ENCODE measurements at places on chromosomes 11 and 22.

DNA sequence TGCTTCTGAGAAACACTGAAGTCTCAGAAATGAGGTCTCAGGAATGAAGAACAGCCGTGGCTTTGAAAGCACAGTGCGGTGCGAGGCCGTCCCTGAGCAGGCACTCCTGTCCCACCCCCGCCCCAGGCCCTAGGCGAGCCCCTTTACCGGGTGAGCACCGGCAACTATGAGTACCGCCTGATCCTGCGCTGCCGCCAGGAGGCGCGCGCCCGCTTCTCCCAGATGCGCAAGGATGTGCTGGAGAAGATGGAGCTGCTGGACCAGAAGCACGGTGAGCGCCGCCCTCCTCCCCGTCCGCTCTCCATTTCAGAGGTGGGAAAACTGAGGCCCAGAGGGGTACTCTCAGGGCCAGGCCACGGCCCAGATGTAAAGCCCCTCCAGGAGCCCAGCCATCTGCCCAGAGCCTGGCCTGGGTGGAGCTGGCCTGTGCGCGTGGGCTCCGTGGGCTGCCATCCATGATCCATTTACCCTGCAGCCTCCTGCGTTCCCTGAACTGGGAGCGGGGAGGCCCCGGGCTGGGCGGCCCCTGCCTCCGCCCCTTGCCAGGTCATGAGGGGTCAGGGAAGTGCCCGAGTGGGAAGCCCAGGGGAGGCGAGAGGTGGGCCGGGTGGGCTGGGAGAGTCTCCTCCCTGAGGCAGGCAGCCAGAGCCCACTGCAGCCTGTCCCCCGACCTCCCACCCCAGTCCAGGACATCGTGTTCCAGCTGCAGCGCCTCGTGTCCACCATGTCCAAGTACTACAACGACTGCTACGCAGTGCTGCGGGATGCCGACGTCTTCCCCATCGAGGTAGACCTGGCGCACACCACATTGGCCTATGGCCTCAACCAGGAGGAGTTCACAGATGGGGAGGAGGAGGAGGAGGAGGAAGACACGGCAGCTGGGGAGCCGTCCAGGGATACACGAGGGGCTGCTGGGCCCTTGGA lies 9.5 kb downstream of the SLC16A8 start:
- DNase-seq: peak; percentile 28

GRCh38 chr11:12421386-12421785 lies 44.0 kb downstream of the PARVA start:
- no peak for DNase-seq

DNA sequence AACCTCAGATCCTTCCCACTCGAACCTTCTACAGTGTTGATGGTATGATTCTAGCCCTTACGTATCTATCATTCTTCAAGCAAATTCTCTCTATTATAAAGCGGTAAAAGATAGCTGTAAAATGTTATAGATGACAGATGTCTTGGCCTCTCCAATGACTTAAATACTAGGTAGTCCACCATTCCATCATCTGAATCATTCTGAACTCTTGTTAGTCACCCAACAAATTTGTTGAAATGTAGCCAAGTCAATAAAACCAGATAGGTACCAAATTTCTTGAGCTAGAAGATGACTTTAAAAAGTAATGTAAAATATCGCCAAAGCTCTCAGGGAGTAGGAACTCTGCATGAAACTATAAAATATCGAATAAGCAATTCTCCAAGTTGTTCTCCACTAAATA lies 32.6 kb upstream of the PICALM start:
- peak; percentile 43 for DNase-seq

DNA sequence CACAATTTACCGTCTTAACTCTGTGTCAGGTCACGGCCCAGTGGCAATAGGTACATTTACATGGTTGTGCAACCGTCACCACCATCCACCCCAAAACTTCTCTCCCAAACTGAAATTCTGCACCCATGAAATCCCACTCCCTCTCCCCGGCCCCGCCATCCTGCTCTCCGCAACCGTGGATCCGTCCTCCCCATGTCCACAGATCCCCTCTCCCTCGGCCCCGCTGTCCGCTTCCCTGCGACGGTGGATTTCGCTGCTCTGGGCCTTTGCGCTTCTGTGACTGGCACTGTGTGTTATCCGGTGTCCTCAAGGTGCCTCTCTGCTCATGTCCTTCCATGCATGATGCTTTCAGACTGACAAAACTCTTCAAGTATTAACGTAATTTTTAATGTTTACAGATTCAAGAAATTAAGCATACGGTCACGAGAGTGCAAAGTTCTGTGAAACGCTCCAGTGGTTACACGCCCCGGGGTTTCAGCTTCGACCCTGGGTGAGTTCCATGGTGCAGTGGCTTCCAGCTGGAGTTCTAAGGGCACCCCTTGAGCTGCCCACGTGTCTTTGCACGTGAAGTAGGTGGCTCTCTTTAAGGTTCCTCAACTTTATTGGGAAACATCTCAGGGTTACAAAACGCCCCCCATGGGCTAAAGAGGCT lies 76.4 kb downstream of the KCNQ1 start:
- DNase-seq: no peak

GRCh38 chr22:49699928-49700498 lies 127.7 kb downstream of the BRD1 start:
- DNase-seq: no peak

DNA sequence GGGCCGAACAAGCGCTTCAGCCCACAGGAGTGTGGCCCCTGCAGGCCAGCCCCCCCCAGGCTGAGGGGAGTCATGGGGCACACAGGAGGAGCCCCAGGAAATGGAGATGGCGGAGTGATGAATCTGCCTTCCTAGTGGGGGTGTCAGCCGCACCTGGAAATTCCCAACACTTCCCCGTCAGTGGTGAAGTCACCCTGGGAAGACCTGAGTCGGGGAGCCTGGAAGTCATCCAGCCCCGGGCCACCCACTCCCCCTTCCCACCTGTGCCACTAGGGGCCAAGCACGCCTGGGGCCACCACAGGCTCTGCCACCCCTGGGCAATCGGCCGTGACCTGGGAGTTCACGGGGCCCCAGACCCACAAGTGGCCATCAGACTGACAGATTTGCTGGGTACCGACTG lies 12.6 kb downstream of the WNT7B start:
- DNase-seq: no peak

GRCh38 chr11:18261721-18262120 lies 4.3 kb upstream of the SAA1 start:
- DNase-seq: no peak

- DNase-seq: no peak
These were observed 1.4 kb downstream of the NECTIN1 start for GRCh38 chr11:119727523-119728151.

- DNase-seq: no peak
These were observed 355.2 kb downstream of the RAB38 start for GRCh38 chr11:87820011-87820410.

- DNase-seq: no peak
These were observed 45.1 kb downstream of the PHF21B start for GRCh38 chr22:44964722-44965078.

- no peak for DNase-seq
These were observed 55.2 kb downstream of the RELT start for GRCh38 chr11:73431396-73431795.

DNA sequence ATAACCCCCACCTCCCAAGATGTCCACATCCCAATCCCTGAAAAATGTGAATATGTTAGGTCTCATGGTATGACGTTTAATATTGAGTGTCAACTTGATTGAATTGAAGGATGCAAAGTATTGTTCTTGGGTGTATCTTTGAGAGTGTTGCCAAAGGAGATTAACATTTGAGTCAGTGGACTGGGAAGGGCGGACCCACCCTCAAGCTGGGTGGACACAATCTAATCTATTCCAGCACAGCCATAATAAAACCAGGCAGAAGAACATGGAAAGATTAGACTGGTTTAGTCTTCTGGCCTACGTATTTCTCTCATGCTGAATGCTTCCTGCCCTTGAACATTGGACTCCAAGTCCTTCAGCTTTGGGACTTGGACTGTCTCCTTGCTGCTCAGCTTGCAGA lies 315.5 kb downstream of the GUCY1A2 start:
- DNase-seq: no peak

DNA sequence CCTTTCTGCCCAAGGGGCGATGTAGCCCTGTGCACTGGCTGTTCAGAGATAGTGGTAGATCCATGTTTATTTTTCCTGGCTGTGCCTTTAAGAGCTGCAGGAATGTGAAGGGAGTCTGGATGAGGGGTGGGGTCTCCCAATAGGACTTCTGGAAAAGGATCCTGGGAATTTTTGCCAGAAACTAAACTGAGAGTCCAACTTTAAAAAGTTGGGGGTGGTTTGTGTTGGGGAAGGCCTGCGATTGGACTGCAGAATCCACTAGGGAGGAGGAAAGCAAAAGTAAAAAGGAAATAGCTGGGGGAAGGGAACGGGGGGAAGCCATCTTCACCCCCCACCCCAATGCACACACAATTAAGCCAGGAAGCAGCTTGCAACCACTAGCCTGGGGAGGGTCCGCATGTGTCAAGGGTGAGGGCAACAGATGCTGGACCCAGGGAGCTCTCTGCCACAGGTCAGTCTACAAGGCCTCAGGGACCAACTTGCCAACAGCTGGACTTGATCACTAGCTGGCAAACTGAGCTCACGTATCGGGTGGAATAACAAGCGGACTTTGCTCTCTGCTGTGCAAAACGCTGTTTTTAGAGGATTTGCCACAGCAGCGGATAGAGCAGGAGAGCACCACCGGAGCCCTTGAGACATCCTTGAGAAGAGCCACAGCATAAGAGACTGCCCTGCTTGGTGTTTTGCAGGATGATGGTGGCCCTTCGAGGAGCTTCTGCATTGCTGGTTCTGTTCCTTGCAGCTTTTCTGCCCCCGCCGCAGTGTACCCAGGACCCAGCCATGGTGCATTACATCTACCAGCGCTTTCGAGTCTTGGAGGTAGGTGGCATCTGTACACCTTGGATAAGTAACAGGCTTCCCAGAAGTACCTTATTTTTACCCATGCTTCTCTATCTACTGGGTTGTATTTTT lies at the start of gene OLFML1:
Gene OLFML1 (plus strand): TSS at position 321 of the 912 bp plus-strand sequence. CDS start 370 bp downstream, at position 691.
- no peak for DNase-seq

All from iris pigment epithelial cell (primary cell).